Neuronal stem cell (in vitro differentiated cells): ENCODE measurements at places on chromosomes 4 and X.

DNA sequence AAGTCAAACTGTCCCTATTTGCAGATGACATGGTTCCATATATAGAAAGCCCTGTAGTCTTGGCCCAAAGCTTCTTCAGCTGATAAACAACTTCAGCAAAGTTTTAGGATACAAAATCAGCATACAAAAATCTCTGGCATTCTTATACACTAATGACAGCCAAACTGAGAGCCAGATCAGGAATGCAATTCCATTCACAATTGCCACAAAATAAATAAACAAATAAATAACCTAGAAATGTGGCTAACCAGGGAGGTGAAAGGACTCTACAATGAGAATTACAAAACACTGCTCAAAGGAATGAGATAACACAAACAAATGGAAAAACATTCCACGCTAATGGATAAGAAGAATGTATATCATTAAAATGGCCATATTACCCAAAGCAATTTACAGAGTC, 52.9 kb upstream of the CXCL8 start:
- DNase-seq: no peak

GRCh38 chr4:153728151-153728550, 31.7 kb downstream of the RNF175 start:
- DNase-seq: no peak

GRCh38 chrX:130103605-130104004, 6.7 kb downstream of the ELF4 start:
- DNase-seq: no peak

GRCh38 chrX:124736553-124737270, 390.3 kb downstream of the SH2D1A start:
- no peak for DNase-seq

DNA sequence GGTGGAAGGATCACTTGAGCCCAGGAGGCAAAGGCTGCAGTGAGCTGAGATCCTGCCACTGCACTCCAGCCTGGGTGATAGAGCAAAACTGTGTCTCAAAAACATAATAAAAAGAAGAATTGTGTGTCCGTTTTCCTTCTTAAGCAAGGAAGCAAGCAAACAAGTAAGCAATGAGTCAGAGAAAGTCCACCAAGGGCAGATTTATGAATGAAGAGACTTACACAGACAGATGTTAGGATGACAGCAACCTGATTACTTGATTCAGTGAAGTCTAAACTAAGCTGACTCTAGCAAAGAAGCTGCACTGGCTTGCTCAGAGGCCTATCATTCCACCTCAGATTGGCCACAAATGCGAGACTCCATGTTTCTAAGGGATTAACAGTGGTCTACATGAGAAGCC, 34.1 kb upstream of the SCML1 start:
- DNase-seq: no peak

GRCh38 chr4:169110633-169111032, 100.6 kb upstream of the CBR4 start:
- DNase-seq: no peak

DNA sequence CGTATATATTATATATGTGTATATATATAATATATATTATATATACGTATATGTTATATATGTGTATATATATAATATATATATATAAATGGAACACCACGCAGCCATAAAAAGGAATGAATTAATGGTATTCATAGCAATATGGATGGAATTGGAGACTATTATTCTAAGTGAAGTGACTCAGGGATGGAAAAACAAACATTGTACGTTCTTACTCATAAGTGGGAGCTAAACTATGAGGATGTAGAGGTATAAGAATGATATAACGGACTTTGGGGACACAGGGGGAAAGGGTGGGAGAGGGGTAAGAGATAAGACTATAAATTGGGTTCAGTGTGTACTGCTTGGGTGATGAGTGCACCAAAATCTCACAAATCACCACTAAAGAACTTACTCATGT, 1388.9 kb downstream of the C4orf33 start:
- DNase-seq: no peak

- no peak for DNase-seq
Observed at GRCh38 chrX:119677654-119677981, 15.3 kb downstream of the SEPTIN6 start.

DNA sequence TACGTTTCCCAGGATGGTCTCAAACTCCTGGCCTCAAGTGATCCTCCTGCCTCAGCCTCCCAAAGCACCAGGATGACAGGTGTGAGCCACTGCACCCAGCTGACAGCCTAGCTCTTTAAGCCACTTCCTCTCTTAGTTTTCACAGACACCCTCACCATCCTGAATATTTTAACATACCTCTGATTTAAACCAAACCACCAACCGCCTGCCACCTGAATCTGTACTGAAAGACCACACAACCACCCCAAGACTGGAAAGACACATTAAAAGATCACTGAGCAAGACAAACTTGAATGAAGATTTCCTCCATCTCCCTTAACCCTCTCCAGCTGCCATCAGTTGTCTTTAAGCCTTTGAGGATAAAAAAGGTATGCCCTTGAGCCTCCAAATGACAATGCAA, 110.6 kb downstream of the SH3KBP1 start:
- DNase-seq: no peak

DNA sequence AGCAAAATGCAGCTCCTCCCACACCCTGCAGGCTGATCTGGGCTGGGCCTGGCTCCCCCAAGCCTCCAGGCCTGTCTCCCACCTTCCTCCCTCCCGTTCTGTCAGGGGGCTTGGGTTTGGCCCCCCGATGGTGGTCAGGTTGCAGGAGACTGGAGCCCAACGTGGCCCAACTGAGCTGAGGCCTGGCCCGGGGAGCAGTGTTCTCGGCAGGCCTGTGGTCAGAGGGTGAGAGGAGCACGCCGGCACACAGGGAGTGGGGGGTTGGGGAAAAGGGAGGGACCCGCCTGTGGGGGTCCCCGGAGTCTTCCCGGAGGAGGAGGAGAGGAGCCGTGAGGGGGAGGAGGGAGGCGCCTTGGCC, 43.2 kb upstream of the NKX1-1 start:
- no peak for DNase-seq

- DNase-seq: no peak
Observed at GRCh38 chr4:70623323-70623722, 5.2 kb upstream of the ENAM start.

GRCh38 chrX:46444011-46444410, 101.2 kb downstream of the ZNF674 start:
- DNase-seq: no peak

DNA sequence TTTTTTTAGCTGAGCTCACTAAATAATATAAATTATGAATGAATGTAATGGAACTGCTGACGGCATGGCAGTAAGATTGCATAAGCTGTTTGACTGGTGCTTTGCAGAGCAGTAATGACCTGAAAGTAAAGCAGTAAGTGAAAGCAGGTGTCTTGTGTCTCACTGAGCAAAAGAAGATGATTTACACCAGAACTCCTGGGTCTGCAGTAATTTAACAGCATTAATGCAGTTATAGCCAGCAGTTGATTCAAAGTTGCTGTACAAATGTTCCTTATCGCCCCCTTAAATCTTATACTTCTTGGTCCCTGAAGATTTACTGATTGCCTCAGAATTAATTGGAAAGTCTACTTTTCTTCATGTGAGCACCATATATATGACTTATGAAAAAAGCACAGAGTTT, 187.7 kb downstream of the DCTD start:
- DNase-seq: no peak

- DNase-seq: no peak
Observed at GRCh38 chrX:108304210-108304609, 134.0 kb downstream of the COL4A6 start.

GRCh38 chrX:40099055-40099958, 1.5 kb upstream of the BCOR start:
- DNase-seq: no peak

GRCh38 chr4:152328582-152328981, 207.3 kb downstream of the FBXW7 start:
- DNase-seq: no peak

DNA sequence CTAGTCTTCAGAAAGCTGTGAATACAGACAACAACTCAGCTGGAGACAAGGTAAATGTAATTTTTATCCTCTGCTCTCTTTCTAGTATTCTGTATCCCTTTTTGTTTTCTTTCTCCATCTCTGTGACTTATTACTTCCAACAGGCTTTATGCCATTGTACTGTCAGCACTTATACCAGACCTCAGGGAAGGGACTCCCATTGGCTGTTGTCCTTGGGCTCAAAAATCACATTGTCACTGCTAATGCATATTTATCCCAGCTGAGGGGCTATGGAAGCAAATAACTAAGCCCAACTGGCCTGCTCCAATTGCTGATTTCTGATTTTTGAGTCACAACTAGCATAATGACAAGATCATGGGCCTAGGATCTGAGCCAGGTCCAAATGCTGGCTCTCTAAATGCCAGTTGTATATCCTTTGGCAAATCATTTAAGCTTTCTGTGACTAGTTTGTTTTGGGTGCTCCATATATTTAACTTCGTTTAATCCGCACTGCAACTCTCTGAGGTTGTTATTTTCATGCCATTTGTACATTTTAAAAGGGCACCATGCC, 395.1 kb upstream of the GNPDA2 start:
- no peak for DNase-seq

GRCh38 chrX:125295337-125295736, 24.3 kb upstream of the TEX13C start:
- DNase-seq: no peak

GRCh38 chr4:30265716-30266115, 454.5 kb upstream of the PCDH7 start:
- no peak for DNase-seq

DNA sequence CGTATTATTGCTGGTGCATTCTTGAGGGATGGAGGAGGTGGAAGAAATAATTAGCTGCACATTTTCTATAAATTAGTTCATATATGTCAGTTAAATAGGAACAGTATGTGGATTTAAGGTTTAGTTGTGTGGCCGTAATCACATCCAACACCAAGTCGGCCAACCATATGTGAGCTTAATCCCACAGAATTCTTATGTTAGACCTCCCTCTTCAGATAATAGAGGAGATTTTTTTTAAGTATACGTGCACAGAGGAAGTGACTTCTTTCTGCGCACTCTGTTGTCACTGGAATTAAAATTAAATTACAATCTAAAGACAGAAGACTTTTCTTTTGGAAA, 2.1 kb downstream of the SEPTIN11 start:
- DNase-seq: no peak

GRCh38 chr4:70718811-70719604, 2.8 kb upstream of the RUFY3 start:
- DNase-seq: no peak

- DNase-seq: no peak
Observed at GRCh38 chrX:40772290-40772689, 36.9 kb upstream of the MED14 start.

- no peak for DNase-seq
Observed at GRCh38 chr4:5784960-5785611, 74.1 kb downstream of the EVC start.

DNA sequence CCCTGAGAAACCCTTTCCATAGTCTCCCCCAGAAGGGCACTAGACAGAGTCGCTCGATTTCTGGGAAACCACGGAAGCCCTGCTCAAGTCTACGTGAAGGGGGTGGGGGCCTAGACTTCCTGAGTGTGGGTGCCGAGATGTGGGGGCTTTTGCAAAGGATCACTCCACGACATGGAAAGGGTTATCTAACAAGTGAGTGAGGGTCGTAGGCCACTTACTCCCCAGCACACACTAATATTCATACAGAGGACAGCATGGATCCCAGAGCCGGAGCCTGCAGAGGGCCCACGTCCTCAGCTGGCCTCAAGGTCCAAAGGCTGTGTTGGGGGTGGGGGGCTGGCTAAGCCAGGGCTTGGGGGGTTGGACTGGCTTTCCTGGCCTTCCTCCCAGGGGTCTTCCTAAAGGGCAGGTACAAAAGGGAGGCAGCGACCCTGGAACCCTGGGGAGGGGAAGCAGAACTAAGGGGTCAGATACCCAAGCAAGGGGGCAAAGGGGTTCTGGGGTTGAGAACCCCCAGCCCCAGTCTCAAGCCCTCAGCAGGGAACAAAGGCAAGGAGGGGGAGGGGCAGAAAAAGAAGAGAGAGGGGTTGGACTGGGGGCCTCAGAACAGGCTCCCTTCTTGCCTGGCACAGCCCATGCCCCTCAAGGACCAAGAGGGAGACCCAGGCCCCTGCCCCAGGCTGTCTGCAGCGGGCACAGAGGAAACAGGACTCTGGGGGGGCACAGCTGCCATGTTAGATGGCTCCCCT, 1.6 kb downstream of the HMX1 start:
- DNase-seq: no peak

- DNase-seq: peak; percentile 68
Observed at GRCh38 chrX:1925053-1925481, 310.2 kb downstream of the ASMT start.
